Right ventricle myocardium superior (tissue), 1 donor: ENCODE measurements at places on chromosomes 6 and 20. TPM values are rescaled to one million over a fixed set of nuclear protein-coding genes. Genes with fewer than 3 reads are reported as not detected.

DNA sequence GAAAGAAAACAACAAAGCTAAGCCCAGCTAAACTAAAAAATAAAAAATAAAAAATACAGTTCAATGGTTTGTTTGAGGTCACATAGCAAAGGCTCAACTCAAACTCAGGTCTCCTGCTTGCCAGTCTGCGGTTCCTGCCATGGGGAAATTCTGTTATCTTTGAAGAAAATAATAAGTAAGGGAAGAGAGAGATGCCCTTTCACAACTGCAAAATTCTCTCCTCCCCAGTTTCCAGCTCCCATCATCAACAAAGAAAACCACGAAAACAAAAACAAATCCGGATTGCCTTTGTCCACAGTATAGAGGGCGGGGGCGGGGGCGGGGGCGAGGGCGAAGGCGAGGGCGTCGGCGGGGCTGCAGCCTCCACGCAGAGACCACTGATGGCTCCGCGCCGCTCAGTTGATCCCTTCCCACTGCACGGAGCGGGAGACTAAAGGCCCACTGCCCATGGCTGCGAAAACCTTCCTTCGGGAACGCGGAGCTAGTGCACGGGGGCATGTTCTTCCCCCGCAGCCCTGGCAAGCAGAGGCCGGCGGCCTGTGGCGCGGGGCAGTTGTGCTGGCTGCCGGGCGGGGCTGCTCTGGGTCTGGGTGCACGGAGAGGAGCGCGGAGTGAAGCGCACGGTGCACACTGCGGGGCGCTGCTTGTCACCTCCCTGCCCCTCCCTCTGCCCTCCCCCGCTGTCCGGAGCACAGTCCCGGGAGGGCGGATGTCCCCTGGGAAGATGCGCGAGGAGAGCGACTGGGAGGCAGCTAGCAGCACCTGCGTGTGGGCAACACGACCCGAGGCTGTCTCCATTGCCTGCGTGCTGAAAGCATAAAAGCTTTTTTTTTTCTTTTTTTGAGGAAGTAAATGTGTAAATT, 54.1 kb upstream of the TPD52L1 start:
- DNase-seq = peak; percentile 81

DNA sequence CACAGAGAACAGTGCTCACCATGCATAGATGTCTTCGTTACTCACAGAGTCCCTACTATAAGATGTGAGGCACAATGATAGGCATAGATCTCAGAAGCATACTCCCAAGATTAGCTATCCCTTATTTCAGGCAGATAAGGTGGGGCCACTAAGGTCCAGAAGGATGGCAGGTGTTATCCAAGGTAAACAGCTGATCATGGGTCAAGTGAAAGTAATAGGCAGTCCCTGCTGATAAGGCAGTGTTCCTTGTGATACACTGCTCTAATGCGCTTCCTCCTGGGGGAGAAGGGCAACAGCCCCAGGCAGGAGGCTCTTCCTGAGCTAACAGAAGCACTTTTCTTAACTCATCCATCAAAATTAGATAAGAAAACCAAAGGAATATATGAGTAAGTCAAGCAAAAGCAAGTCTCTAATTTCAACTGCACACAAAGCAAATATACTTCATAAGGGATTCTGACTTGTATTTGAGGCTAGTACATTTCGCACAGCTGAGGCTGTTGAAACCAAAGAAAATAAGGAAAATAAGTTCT, 42.2 kb downstream of the METTL24 start:
- DNase-seq = no peak

The DSP gene
- 350 TPM for total RNA-seq

DNA sequence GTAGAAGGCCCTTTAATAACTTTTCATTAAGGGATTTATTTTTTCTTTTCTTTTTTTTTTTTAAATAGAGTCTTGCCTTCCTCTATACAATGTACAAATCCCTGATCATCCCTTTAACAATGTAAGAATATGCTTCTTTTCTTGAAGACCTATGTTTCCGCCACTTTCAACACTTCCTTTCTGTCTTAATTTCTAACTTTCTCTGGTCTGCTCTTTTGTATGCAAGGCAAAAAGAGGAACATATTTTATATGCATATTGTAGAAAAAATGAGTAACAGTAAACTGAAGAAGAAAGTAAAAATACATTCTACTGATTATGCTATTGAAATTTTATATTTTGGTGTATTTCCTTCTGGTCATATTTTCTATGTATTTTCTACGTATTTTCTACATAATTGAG, 484.7 kb downstream of the TFAP2B start:
- no peak for DNase-seq
